Panc1 (cell line): ENCODE measurements at places on chromosomes 7 and 10. TPM values are rescaled to one million over a fixed set of nuclear protein-coding genes. Genes with fewer than 3 reads are reported as not detected.

The ZNF239 gene
- 18.5 TPM for total RNA-seq

The LRIT1 gene
- total RNA-seq, result not detected

The ANKRD1 gene
- 0.26 TPM for total RNA-seq

The UBTD1 gene
- total RNA-seq, result 55.6 TPM

The SLC16A9 gene
- 0.13 TPM for total RNA-seq

The GFRA1 gene
- 0.10 TPM for total RNA-seq

The PIK3AP1 gene
- total RNA-seq, result 2.6 TPM

The SLC13A1 gene
- not detected for total RNA-seq

- no peak for DNase-seq
These were observed 463.6 kb upstream of the DPP6 start for GRCh38 chr7:153588586-153588985.

GRCh38 chr7:148521271-148521670 is 69.3 kb upstream of the C7orf33 start:
- DNase-seq, result no peak

DNA sequence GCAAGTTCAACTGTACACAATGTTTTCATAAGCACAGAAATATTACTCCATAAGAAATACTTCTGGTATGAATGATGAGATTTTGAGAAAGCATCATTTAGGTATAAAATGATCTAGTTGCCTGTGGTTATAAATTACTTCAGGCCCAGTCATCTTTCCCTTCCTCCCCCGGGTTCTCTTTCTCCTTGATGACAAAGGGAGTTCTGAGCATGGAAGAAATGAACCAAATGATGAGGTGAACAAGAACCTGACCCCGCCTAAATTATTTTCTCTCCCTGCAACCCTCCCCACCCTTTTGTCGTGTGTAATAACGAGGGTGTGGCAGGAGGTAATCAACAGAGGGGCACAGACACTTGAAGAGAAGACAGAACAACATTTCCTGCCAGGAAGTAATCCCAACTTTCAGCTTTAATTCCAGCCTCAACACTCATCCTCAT is 319.6 kb upstream of the SP8 start:
- no peak for DNase-seq

- no peak for DNase-seq
These were observed 522.0 kb upstream of the LRRN3 start for GRCh38 chr7:110568932-110569331.

GRCh38 chr7:115558161-115558560 is 472.4 kb downstream of the TFEC start:
- DNase-seq, result no peak

GRCh38 chr7:132434041-132434440 is 142.2 kb downstream of the PLXNA4 start:
- DNase-seq, result no peak

GRCh38 chr7:48049850-48050249 is 14.5 kb downstream of the C7orf57 start:
- no peak for DNase-seq

DNA sequence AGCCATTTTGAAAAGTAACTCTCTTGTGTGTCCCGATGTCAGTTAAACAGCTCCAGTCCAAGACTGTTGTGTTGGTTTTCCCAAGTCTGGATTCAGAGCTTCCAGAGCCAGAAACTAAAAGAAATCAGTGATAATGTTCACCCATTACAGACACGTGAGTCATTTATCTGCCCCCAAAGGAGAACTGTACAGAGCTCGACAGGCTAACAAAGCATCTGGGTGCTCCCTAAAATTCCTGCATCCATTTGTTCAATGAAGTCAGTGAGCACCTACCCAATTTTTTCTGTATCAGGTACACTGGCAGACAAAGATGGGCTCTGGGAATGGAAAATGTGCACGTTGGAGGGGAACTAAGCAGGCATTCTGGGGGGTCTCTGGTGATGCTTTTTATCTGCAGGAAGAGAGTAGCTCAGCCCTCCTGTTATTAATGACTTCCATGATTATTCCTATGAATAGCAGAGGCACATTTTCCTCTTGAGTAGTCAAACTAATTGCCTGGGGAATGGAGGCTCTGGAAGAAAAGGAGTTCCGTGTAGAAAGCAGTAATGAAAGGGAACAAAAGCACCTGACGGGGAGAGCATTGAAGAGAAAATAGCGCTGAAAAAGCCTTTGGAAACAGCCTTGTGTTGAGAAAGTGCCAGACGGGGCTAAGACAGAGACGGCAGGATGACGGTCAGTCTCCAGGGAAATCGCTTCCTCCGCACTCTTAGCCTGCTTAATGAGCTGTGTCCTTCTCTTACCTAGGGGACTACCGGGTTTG is 75.3 kb downstream of the GAD2 start:
- no peak for DNase-seq

DNA sequence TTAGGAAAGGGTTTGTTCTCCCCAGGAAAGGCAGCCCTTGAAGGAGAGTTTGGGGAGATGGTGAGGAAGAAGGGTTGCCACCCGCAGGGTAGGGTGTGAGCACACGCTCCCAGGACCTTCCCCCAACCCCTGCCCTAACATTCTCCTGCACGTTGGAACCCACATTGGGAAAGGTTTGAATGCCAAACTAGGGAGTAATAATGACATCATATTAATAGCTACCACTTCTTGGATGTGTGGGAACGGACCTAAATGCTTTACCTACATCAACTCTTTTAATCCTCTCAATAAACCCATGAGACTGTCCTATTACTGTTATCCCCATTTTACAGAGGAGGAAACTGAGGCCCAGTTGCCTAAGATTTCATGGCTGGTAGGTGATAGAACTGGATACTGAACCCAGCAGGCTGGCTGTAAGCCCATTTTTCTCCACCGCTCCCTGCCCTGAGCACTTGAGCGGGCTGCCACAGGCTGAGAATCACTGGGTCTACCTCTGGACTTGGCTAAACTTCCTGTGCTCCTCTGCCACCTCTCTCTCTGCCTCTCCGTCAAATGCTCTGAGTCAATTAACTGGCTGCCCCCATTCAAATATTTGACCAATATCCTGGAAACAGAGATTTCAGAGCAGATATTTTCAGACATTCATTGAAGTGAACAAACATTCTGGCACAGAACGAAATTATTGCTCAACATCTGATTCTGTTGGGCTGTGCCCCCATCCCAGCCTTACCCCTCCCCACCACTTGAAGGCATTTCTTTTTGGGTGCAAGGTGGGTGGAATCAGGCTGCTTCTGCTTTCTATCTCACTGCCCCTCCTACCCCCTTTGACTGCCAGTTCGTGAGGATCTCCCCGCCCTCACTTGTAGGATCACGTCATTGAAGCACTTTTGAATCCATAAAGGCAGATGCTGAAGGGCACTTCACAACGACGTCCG is 129.7 kb downstream of the C10orf105 start:
- no peak for DNase-seq

- no peak for DNase-seq
These were observed 639 bp downstream of the DYDC2 start for GRCh38 chr10:80356989-80357850.

- peak; percentile 59 for DNase-seq
These were observed 185.0 kb upstream of the TMEM196 start for GRCh38 chr7:19958309-19958896.

DNA sequence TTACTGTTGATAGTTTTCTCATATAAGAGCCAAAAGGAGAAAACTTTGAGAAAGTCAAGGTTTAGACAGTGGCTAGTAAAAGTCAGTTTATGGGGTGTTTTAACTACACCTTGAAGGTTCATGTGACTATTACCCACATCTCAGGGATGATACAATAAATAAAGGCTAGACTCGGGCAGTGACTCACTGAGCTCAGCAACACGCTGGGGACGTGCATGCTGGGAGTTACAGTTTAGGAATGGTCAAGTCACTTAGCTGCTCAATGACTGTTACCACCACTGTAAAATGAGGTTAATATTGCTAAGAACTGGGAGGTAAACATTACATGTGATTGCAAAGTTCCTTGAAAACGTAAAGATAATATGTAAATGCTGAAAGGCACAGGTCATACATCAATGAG is 1254.4 kb upstream of the PHF14 start:
- DNase-seq, result no peak

DNA sequence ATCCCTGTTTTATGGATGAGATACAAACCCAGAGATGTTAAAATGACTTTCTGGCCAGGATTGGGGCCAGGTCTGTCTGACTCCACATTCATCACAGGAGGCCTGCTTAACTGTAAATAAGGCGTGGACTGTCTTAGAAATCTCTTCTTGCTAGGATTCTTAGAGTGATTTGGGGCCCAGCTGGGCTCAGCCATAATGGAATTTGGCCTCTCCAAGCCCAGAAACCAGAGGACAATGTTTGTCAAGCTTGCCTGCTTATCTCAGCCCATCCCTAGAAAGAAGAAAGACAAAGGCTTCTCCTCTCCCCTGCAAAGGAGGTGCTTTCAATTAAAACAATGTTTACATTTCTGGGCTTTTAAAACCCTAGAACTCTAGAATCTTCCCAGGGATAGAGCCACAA is 2.9 kb downstream of the HABP2 start:
- DNase-seq, result no peak

DNA sequence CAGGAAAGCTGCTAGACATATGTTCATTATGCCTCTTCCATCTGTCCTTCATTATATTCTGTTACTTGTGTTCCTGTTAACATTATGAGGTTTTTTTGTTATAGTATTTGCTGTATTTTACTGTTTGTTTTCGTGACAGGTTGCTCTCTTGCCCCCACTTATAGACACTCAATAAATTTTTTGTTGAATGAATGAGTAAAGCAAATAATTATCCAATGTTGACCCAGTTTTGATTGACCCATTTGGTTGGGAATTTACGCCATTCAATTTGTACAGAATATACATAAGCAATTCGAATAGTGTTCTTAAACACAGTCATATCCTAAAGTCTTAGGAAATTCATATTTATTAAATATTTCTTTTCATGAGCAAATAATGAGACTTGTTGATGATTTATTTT is 11.8 kb downstream of the CCSER2 start:
- DNase-seq, result no peak

DNA sequence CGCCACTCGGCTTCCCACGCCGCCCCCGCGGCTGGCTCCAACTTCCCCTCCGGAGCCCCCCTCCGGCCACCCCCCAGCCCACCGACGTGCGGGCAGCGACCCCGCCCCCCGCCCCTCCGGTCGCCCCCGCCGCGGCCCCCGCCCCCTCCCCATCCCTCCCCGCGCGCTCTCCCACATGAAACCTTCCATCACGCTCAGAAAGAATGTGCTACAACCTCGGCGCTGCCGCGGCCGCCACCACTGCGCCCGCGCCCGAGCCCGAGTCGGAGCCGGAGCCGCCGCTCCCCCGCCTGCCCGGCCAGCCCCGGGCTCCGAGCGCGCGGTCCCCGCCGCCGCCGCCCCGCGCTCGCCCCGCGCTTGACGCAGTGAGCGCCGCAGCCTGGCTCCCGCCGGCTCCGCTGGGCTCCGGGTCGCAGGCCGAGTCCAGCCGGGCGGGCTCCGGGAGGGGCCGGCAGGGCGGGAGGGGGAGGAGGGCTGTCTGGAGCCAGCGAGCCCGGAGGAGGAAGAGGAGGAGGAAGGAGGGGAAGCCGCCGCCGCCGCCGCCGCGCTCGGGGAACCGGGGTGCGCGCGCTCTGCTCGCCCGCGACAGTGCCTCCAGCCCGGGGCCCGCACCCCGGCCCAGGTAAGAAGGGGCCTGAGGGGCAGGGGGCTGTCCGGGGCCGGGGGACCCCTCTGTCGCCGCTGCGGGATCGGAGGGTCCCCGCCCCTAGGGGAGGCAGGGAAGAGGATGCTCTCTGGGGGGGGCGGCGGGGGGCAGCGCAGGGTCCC is 4.3 kb upstream of the ELFN1 start:
- no peak for DNase-seq

- no peak for DNase-seq
These were observed 7.5 kb downstream of the MTG1 start for GRCh38 chr10:133401500-133401899.

- no peak for DNase-seq
These were observed 444.7 kb downstream of the TCERG1L start for GRCh38 chr10:130866857-130867256.

DNA sequence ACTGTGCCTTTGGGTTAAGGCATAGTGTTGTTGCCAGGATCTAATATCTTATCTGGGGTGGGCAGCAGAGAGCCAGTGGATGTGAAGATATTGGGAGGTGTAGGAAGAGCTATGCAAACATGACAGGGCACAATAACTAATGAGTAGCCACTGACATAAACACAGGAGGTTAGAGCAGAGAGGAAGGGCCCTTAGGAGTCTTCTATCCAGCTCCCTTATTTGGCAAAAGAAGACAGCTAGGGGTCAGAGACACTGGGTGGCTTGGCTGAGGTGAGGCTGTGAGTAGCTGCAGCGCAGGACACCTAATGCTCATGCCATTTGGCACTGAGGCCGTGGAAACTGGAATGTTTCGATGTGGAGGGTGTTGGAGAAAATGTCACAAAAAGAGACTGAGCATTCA is 176.3 kb upstream of the TCF7L2 start:
- no peak for DNase-seq

DNA sequence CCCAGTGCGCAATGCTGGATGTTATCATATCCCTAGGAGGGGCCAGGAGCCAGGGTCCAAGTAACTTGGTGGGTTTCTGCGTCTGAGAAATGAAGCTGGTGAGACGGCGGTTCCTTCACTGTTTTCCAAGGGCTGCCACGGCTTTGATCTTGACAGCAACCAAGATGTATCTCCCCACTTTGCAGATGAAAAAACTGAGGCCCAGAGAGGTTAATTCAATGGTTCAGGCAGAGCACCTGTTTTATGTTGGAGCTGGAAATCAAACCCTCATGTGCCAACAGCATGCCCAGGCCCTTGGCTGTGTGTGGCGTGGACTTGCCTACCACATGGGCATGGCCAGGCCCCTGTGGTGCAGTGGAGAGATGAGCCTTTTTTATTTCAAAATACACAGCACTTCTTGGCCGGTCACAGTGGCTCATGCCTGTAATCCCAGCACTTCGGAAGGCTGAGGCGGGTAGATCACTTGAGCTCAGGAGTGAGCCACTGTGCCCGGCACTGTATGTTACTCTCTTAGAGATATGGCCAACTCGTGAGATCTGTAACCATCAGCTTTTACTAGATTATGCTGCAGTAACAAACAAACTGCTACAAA is 225.2 kb upstream of the SH2B2 start:
- DNase-seq, result no peak

DNA sequence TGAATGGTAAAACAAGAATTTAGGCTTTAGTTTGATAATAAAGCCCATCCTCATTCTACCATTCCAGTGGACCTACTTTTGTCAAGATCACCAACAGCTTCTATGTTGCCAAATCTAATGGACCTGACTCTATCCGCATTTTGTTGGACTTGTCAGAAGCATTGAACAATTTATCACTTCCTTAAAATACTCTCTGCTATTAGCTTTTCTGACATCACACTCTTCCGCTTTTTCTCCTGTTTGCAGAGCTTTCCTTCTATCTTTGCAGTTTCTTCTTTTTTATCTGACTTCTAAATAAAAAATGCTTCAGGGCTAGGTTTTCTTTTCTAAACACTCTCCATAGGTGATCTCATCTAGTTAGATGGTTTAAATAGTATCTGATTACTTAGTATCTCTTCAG is 42.7 kb upstream of the SMIM30 start:
- no peak for DNase-seq

DNA sequence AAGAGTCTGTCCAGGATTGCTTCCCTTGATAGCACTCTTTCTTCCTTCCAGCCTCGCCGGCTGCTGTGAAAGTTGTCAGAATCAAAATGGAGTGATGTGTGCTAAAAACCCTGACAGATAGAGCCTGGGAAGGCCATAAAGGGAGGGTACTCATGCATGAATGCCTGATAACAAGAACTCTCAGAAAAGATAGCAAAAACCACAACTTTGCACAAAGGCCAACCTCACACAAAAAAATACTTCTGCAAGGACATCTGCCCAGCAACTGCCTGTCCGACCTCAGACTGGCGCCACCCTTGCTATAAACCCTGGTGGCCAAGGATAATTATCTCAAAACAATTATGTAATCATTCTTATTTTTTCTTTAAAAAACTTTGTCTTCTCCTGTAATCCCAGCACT is 133.2 kb upstream of the SVIL start:
- no peak for DNase-seq

- no peak for DNase-seq
These were observed 6.8 kb upstream of the TAS2R60 start for GRCh38 chr7:143436325-143436946.
